Spleen (tissue), 13 donors: ENCODE measurements at places on chromosomes 2 and 18. TPM values are rescaled to one million over a fixed set of nuclear protein-coding genes. Genes with fewer than 3 reads are reported as not detected.

GRCh38 chr2:23460228-23460627 is 75.2 kb downstream of the KLHL29 start:
- peaks cover under 1% of the 10 kb centered on the region for H3K4me1 ChIP-seq
- no peak overlapping the region for H3K27ac ChIP-seq
- no peaks in the 10 kb centered on the region for H3K36me3 ChIP-seq
- DNase-seq: no peak

GRCh38 chr2:169351725-169352124 is 10.6 kb downstream of the LRP2 start:
- no peak for DNase-seq
- H3K4me1 ChIP-seq: no peaks in the 10 kb centered on the region
- no peak overlapping the region for H3K4me3 ChIP-seq

DNA sequence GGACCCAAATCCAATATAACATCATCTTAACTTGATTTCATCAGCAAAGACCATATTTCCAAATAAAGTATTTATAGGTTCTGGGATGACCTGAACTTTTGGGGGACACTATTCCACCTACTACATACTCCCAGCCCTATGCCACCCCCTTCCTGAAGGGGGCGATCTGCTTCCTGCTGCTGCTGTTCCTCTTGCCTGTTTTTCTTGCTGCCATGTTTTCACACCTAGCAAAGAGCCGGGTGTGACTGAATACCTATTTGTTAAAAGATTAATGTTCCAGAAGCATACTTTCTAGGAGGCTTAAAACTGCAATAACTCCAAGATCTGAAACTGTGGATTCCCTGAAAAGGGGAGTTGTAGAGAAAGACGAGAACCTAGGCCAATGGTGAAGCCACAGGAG is 89.7 kb downstream of the ICOS start:
- no peaks in the 10 kb centered on the region for H3K27me3 ChIP-seq
- H3K27ac ChIP-seq: no peak overlapping the region
- no peaks in the 10 kb centered on the region for H3K36me3 ChIP-seq
- H3K4me1 ChIP-seq: no peaks in the 10 kb centered on the region

GRCh38 chr2:140376686-140377085 is 1596.5 kb upstream of the NXPH2 start:
- DNase-seq: no peak
- no peaks in the 10 kb centered on the region for H3K36me3 ChIP-seq
- H3K27ac ChIP-seq: no peak overlapping the region
- no peaks in the 10 kb centered on the region for H3K27me3 ChIP-seq
- H3K4me3 ChIP-seq: no peak overlapping the region

GRCh38 chr2:15372019-15372418 is 189.1 kb downstream of the NBAS start:
- no peak overlapping the region for H3K4me3 ChIP-seq
- no peaks in the 10 kb centered on the region for H3K36me3 ChIP-seq
- no peak for DNase-seq
- no peaks in the 10 kb centered on the region for H3K27me3 ChIP-seq

Gene CPO
- 0.28 TPM for total RNA-seq

- no peak for DNase-seq
- H3K36me3 ChIP-seq: no peaks in the 10 kb centered on the region
- H3K27me3 ChIP-seq: no peaks in the 10 kb centered on the region
- no peak overlapping the region for H3K4me3 ChIP-seq
- H3K4me1 ChIP-seq: no peaks in the 10 kb centered on the region
- no peak overlapping the region for H3K27ac ChIP-seq
These were observed 47.2 kb upstream of the XPO1 start for GRCh38 chr2:61585383-61585782.
